Stimulated activated CD4-positive, alpha-beta T cell treated with anti-CD3 and anti-CD28 coated beads, Interleukin-2, amount 100 ng/mL, for 48 hours (primary cell): ENCODE measurements at places on chromosomes 6 and 20.

DNA sequence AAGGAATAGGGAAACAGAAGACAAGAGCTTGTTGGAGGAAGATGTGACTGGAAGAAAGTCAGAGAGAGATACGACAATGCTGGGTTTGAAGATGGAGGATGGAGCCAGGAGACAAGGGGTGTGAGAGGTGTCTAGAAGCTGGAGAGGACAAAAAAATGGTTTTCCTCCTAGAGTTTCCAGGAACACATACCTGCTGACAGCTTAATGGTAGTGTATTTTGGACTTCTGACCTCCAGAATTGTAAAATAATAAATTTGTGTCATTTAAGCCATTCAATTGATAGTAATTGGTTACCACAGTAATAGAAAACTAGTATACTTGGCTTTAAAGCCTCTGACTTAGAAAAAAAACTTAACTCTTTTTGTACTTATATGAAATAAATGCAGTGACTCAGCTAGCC, 3.6 kb downstream of the AIG1 start:
- no peak for DNase-seq

GRCh38 chr20:52103335-52103912, 88.2 kb downstream of the ZFP64 start:
- no peak for DNase-seq

GRCh38 chr20:47330933-47331708, 25.4 kb downstream of the ZMYND8 start:
- DNase-seq: no peak

DNA sequence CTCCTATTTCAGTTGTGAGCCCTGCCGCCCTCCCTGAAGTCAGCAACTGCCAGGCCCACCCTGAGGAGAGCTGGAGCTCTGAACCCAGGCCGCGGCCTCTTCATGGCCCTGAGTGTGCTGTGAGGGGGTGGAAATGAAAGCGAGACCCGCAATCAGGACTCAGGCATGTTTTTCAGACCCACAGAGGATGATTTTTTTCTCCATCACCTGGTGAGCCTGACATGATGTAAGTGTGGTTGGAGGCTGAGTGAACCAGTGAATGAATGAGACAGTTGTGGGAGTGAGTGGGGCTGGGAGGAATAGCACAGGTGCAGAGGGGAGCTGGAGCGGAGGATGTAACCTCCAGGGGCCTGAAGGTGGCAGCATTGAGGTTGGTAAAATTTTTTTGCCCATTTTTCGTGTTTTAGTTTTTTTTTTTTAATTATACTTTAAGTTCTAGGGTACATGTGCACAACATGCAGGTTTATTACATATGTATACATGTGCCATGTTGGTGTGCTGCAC, 18.3 kb downstream of the RAET1L start:
- peak; percentile 52 for DNase-seq

DNA sequence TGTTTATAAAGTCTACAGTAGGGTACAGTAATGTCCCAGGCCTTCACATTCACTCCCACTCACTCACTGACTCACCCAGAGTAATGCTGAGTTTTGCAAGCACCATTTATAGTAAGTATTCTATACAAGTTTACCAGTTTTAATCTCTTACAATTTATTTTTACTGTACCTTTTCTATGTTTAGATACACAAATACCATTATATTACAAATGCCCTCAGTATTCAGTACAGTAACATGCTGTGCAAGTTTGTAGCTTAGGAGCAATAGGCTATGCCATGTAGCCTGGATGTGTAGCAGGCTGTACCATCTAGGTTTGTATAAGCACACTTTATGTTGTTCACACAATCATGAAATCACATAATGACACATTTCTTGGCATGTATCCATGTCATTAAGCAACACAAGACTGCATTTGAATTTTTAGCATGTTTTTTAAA, 673.6 kb downstream of the CD109 start:
- DNase-seq: no peak

DNA sequence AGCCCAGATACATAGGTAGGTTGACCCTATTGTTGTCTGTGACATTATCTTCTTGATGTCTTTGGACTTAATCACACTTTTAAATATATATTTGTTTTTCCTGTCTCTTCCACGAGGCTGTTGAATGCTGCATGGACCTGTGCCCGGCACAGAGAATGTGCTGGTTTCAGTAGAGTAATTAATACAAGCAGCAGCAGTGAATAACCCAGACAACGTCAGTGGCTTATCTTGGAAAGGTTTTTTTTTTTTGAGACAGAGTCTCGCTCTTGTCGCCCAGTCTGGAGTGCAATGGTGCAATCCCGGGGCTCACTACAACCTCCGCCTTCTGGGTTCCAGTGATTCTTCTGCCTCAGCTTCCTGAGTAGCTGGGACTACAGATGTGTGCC, 108.2 kb downstream of the CDH26 start:
- no peak for DNase-seq

GRCh38 chr20:62885896-62886708, 24.5 kb upstream of the TCFL5 start:
- DNase-seq: no peak

DNA sequence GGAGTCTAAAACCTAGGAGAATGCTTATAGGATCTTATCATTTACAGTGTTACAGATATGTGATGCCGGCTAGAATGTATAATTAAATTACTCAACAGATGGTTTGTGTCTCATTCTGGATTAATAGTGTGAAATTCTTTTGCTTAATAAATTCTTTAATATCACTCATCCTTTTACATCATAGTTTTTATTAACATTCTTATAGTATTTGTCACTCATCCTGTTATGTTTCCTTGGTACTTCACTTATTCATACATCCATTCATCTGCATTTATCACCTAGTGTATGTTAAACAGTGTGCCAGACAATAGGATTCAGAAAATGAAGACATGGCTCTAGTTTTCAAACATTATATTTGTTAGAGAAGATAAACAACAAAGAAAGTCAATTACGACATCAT, 468.7 kb downstream of the FRK start:
- no peak for DNase-seq

DNA sequence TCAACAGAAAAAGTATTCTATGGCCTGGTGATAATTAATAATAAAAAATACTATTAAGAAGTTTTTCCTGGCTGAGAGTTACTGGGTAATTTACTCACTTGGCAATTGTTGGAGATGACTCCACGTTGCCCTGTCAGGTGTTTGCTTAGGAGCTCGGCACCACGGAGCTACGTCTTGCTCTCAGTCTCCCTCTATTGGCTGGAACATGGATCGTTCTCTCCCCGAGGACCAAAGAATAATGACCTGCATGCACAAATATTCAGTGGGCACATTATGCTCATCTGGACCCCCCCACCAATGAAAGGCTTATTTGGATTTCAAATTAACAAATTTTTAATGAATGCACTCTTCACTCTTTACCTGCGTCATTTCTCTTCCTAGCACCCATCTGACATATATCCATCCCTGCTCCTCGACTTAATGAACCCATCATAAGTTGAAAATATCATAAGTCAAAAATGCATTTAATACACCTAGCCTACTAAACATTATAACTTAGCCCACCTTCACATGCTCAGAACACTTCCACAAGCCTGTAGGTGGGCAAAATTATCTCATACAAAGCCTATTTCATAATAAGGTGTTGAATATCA, 71.0 kb upstream of the CD83 start:
- DNase-seq: peak; percentile 40

- DNase-seq: no peak
Measured at GRCh38 chr6:159931846-159932245, 37.0 kb upstream of the IGF2R start.

GRCh38 chr20:56173438-56173837, 75.1 kb upstream of the MC3R start:
- DNase-seq: no peak

- DNase-seq: no peak
Measured at GRCh38 chr20:15843777-15844176, 729.5 kb downstream of the KIF16B start.

GRCh38 chr6:71592643-71593042, 293.7 kb upstream of the RIMS1 start:
- DNase-seq: no peak

- DNase-seq: peak; percentile 23
Measured at GRCh38 chr6:16440636-16441212, 202.3 kb downstream of the GMPR start.

- no peak for DNase-seq
Measured at GRCh38 chr20:44848254-44849015, 37.1 kb upstream of the YWHAB start.

GRCh38 chr6:137724018-137724403, 143.0 kb upstream of the TNFAIP3 start:
- DNase-seq: no peak

GRCh38 chr6:22651731-22652130, 82.4 kb downstream of the HDGFL1 start:
- DNase-seq: no peak

- no peak for DNase-seq
Measured at GRCh38 chr6:3356824-3357420, 98.2 kb downstream of the PSMG4 start.

DNA sequence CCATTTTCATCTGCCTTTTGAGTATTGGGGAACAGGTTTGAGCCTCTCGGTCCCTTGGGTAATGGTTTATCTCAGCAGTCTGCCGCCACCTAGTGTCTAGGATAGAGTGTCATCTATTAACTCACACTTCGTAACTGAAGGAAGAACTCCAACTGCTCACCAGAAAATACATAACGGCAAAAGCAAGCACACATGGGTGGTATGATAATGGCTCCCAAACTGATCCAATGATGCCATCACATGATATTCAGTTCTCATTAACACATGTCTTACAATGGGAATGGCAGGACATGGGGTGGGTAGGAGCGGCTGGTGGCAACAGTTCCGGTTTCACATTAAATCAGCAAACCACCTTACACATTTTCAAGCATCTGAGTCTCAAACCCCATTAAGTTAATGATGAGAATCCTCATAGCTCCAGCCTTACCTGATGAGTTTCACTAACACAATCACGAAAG, 110.7 kb upstream of the PHACTR1 start:
- peak; percentile 16 for DNase-seq
